ENCODE measurements at places on chromosomes 16 and 17. TPM values are rescaled to one million over a fixed set of nuclear protein-coding genes. Genes with fewer than 3 reads are reported as not detected.

ARHGAP23 gene
- total RNA-seq = 53.8 TPM

PRRT2 gene
- 1.9 TPM for total RNA-seq

HOXB6 gene
- total RNA-seq = 90.2 TPM

CPHXL2 gene
- total RNA-seq = not detected

SEPTIN1 gene
- 12.8 TPM for total RNA-seq

PTX4 gene
- not detected for total RNA-seq

KAT7 gene
- 76.9 TPM for total RNA-seq

RPH3AL gene
- 55.9 TPM for total RNA-seq

PLXDC1 gene
- 11.1 TPM for total RNA-seq

NEK8 gene
- total RNA-seq = 20.6 TPM

CDRT15L2 gene
- not detected for total RNA-seq

USP22 gene
- 176 TPM for total RNA-seq

CD300LF gene
- total RNA-seq = 3.1 TPM

FOXN1 gene
- total RNA-seq = not detected

TRAPPC1 gene
- 149 TPM for total RNA-seq

UNC45B gene
- 0.38 TPM for total RNA-seq

KRTAP2-3 gene
- total RNA-seq = 0.28 TPM

C17orf78 gene
- total RNA-seq = not detected

OR2C1 gene
- total RNA-seq = not detected

ATP1B2 gene
- total RNA-seq = 7.6 TPM

TBC1D3I gene
- 0.41 TPM for total RNA-seq

CCL1 gene
- total RNA-seq = not detected

SPATA32 gene
- total RNA-seq = not detected

CCDC144A gene
- 7.6 TPM for total RNA-seq

SHISA9 gene
- total RNA-seq = 2.8 TPM

PRR14 gene
- 51.6 TPM for total RNA-seq

CLEC3A gene
- total RNA-seq = not detected
